Activated T-cell treated with anti-CD3 and anti-CD28 coated beads, Interleukin-2, amount 50 U/mL, for 24 hours (primary cell): ENCODE measurements at places on chromosomes 2 and 18.

DNA sequence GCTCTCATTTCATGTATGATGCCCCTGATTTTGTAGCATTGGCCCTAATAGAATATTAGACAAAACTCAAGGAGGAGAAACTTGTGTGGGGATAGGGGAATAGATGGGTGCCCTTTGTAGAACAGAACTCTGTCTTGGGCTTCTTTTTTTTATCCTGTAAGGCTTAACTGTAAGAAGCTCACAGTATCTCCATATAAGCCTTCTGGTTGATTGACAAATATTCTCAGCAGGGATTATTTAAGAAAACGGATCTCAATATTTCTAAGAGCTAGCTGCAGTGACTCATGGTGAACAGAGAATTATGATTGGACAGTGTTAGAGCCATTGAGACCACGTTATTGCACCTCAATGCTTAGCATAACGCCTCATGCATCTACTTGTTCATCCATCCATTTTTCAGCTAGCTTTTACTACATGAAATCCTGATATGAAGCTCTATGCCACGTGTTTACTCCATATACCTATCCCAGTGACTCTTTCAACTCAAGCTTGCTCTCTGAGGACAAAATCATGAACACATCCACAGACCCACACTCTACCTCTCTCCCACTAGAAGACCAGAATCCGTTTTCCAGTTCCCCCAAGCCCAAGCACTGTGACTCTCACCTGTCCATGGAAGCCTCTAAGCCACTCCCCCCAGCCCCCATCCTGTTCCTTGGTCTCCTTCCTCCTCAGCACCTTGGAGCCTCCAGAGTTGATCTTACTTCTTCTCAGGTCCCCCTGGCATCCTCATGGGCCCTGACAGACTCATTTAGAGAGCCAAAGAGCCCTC is 99.2 kb downstream of the BCL2L11 start:
- DNase-seq = no peak

DNA sequence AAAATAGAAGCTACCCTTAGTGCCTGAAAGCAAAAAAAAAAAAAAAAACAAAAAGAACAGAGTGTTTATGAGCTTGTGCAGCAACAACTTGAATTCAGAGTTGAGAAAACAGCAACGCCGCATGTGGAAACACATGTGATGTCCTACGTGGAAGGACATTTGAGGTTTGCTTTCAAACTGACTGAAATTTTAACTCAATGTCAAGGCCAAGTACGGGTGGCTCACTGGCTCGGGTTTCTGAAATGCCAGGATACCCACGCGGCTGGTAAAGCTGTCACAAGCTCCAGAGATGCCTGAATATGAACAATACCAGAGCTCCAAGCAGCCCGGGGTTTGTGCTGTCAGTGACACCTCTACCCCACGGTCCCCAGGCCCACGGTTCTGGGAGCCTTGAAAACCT is 72.2 kb upstream of the THOC1 start:
- DNase-seq = no peak

GRCh38 chr2:101012054-101012705 is 10.1 kb downstream of the RPL31 start:
- no peak for DNase-seq

- no peak for DNase-seq
Observed at GRCh38 chr2:3492951-3493614, 26.2 kb downstream of the ADI1 start.

DNA sequence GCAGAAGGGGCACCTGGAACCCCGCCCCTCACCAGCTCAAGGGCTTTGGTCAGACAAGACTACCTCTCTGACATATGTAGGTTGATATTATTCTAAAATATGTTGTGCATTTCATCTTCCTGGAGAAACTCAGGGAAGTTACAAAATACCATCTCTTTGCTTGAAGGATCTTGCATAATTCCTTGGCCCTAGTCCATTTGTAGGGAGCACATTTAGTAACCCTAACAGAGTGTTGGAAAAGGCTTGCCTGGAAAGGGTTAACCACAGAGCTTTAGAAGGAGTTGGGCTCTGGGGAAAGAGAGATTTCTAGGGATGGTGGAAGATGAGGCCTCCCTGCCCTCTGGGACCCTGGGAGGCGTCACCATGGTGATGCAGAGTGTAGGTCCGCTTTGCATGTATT is 143.0 kb upstream of the SLC1A4 start:
- no peak for DNase-seq

GRCh38 chr18:73101977-73102376 is 234.2 kb upstream of the NETO1 start:
- DNase-seq = no peak

GRCh38 chr2:203739351-203739750 is 32.9 kb downstream of the CD28 start:
- no peak for DNase-seq

GRCh38 chr2:143513081-143513480 is 383.9 kb downstream of the ARHGAP15 start:
- no peak for DNase-seq

DNA sequence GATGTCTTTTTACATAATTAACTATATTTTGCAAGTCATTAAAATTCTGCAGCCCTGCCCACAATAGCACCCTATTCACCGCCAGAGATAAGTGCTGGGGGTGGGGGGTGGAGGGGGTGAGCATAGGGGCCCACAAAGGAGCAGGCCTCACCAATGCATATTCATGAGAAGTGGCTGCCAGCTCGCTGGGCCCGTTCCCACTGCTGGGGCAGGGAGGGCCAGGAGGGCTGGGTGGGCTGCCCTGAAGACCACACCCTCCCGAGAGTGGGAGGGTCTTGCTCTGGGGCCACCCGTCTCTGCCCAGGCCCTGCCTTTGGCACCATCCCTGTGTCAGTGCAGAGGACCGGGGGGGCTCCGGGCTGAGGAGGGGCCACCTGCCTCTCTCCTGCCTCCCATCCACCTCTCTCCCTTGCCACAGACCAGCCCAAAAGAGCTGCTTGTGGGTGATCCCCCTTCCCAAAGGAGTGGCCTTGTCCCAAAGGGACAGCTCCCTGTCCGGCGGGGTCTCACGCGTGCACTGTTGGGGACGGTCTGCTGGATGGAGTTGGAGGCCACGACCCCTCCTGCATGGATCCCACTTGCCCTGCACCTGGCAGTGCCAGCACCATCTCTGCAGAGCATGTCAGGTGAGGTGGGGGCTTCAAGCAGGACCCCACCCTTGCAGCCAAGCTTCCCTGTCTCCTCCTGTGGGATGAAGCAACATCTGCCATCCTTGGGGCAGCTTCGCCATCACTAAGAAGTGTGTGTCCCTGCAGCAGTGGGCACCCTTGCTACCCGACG is 138.8 kb upstream of the GPC1 start:
- DNase-seq = no peak
